Pancreas (tissue), 10 donors: ENCODE measurements at places on chromosomes 11 and 22.

- no peak for DNase-seq
These were observed 293.8 kb downstream of the BRD1 start for GRCh38 chr22:49533886-49534285.

GRCh38 chr11:47268448-47269001 is 1.4 kb upstream of the MADD start:
- no peak for DNase-seq

- no peak for DNase-seq
These were observed 358.2 kb downstream of the DDX10 start for GRCh38 chr11:109023036-109023435.

- DNase-seq: no peak
These were observed 1203.4 kb downstream of the TBC1D22A start for GRCh38 chr22:47965896-47966295.

DNA sequence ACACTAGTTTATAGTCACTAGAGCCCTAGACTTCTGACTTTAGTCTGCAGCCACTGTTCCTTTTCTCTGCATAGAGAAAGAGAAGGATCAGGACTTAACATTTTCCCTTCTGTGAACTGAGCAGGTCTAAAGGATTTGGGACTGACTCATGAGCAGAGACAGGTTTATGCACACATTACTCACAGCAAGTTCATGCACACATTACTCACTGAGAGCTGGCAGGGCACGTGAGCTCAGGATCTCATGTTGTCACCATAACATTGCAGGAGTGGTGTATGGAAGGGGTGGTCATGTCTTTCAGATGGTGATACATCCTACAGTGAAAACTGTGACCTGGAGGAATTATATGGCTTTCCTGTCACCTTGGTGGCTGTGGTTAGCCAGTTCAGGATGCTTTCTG is 56.4 kb downstream of the CEP164 start:
- DNase-seq: no peak

- no peak for DNase-seq
These were observed 49.9 kb upstream of the SEPTIN5 start for GRCh38 chr22:19664406-19664805.

GRCh38 chr11:10637731-10638151 is 55.8 kb downstream of the IRAG1 start:
- no peak for DNase-seq

GRCh38 chr11:125457814-125458343 is 38.2 kb downstream of the FEZ1 start:
- no peak for DNase-seq

DNA sequence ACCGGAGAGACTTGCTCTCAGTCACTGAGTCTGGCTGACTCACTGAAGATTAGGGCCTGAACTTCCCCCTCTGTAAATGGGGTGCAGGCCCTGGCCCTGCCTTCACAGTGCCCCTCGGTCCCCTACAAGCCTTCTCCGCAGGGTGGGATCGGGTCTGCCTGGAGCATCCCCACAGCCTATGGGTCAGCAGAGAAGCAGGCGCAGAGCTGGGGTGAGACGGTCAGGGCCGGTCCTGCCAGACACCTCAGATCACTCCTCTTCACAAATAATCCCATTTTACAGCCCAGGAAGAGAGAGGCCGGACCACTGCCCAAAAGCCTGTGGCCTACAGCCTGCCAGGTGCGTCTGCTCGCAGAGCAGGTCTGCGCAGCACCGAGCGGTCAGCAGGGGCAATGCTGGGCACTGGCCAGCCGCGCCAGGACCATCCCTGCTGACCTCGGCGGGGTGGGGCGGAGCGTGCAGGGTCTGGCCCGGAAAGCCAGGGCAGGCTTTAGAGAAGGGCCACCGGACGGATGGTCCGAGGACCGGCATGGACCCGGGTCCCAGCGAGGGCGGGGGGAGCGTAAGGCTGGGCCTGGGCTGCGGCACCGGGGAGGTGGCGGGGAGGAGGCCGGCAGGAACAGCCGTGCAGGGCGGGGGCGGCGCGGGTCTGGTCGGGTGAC is 522 bp upstream of the SEPTIN5 start:
- DNase-seq: no peak

DNA sequence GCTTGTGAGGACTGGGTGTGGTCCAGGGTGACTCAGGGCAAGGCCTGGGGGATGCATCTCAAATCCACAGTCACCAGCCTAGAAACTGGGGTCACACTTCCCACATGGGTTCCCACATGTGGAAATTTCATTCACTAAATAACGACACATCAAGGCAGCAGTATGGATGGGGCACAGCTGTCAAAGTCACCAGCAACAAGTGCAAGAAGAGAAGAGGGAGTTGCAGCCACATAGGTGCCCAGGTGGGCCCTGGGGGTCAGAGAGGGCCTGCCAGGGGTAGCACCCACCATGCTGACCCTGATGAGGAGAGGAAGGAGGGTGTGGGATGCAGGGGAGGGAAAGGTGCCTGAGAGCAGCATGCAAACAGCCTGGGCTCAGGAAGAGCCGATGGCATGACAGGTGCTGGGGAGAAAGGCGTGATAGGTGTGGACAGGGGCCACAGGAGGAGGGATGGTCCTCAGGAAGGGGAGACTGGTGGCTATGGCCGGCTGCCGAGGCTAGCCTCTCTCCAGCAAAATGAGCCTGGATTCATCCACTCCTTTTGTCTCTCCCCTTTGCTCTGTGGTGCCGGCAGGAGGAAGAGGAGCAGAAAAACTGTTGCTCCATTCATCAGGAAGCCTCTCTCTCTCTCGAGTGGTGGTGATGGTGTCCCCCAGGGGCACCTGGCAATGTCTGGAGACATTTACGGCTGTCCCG is 22.3 kb downstream of the DGCR6L start:
- DNase-seq: peak; percentile 25

DNA sequence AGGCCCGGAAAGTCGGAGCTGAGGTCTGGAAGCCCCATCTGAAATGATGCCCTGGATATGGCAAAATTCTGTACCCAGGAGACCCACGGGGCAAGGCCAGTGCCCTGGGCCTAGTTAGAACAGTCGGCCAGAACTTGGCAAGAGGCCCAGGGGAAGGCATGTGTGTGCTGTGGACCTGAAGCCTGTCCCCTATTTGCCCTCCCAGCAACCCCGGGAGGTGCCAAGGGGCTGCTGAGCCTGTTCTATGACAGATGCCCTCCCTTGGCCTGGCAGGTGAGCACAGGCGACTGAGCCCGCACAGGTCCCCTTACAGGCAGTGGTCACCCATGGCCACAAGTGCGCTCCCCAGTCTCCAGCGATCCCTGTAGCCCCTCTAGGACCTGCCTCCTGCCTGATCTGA is 51.7 kb downstream of the NAT10 start:
- no peak for DNase-seq

DNA sequence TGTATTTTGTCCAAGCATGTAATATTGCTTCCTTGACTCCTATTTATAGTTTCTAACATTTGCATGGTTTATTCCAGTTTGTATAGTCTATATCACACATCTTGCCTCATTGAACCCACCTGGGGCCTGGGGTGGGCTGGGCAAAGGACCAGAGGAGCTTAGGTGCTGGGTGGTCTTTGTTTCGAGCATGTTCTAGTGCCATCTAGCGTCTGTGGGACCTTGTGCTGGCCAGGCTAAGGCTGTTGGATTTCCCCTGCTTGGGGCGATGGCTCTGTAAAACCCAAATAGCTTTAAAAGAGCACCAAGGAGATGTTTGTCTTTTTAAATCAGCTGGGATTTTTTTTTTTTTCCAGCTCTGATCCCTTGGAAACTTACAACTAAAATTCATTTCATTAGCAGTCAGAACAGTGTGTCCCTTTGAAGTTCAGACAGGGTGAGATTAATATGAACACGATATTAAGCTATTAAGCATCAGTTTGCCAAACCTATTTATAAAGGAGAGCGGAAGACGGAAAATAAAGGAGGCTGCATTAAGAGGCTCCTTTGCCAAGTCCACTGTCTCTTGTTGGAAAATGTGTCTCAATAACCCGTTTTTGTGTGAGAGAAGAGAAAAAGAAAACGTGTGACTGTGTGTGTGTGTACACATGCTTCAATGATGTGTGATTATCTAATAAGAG is 157.4 kb downstream of the COMMD9 start:
- DNase-seq: peak; percentile 26

- no peak for DNase-seq
These were observed 168.9 kb downstream of the C11orf91 start for GRCh38 chr11:33531743-33532181.

GRCh38 chr11:68912254-68912653 is 8.6 kb downstream of the IGHMBP2 start:
- no peak for DNase-seq

GRCh38 chr11:34263441-34264091 is 94.2 kb downstream of the ABTB2 start:
- peak; percentile 87 for DNase-seq

DNA sequence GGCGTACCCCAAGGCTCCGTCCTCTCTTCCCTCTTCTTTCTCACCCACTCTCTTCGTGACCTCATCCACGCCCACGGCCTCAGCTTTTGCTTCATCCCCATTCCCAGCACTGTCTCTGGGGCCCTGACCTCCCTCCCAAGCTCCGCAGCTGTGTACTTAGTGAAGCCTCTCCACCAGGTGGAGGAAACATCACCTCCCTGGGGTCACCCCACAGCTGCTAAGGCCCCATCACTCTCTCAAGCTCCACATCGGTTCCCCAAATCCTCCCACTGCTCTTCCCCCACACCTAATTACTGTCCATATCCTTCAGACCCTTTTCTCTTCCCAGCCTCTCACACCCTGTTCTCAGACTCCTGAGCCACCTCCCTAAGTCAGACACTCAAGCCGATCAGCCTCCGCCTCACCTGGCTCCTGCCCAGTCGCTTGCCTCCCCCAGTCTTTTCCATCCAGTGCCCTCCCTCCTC is 7.9 kb upstream of the SYT7 start:
- DNase-seq: no peak

DNA sequence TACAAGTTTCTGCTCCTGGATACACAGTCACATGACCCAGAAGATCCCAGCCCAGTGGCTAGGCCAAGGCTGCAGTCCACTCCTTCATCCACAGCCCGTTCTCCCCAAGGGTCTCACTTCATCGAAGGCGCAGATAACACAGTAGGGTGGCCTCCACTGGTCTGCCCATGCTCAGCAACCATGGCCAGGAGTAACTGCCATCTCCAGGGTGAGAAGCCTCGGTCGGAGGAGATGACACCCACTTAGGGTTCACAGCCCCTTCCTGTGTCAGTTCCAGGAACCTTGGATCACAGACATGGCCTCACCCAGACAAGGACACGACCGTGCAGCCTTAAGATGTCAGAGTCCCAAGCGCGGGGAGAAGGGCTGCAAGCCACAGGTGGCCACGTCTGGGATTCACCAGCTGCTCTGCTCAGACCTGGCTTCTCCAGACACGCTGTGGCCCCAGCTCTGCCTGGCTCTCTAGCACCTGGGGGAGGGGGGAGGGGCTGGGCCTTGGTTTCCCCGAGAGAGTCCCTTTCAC is 2.6 kb downstream of the BET1L start:
- no peak for DNase-seq

GRCh38 chr11:134401825-134402809 is 9.9 kb downstream of the B3GAT1 start:
- DNase-seq: no peak

GRCh38 chr22:47329727-47330650 is 567.5 kb downstream of the TBC1D22A start:
- no peak for DNase-seq

DNA sequence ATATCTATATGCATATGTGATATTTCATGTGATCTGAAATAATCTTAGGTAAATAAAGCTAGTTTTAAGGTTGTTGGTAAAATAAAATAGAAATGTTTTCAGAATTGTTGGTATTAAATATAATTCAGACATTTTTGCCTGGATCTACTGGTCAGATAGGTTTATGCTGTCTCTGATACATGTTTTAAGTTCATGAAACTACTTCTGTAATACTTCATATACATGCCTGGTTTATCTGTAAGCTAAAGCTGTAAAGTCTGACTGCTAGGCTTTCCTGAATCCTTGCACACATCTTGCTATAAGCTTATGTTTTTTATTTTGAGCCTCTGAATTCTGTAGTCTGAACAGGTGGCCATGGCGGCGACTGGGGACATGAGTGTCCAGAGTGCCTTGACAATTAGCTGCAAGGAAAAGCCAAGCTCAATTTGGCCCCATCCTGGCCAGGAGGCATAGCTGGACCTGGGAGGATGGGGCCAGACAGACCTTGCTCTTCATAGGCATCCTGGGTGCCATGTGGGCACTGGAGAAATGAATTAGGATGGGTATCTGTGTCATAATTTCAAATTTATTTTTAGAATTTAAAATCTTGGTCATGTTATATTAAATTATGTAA is 241.0 kb upstream of the UBASH3B start:
- DNase-seq: no peak
